Amniotic epithelial cell (primary cell): ENCODE measurements at places on chromosomes 7 and 10.

GRCh38 chr10:13315361-13315760 is 15.5 kb upstream of the PHYH start:
- no peak for DNase-seq

GRCh38 chr7:6360841-6361240 is 86.9 kb downstream of the DAGLB start:
- no peak for DNase-seq

DNA sequence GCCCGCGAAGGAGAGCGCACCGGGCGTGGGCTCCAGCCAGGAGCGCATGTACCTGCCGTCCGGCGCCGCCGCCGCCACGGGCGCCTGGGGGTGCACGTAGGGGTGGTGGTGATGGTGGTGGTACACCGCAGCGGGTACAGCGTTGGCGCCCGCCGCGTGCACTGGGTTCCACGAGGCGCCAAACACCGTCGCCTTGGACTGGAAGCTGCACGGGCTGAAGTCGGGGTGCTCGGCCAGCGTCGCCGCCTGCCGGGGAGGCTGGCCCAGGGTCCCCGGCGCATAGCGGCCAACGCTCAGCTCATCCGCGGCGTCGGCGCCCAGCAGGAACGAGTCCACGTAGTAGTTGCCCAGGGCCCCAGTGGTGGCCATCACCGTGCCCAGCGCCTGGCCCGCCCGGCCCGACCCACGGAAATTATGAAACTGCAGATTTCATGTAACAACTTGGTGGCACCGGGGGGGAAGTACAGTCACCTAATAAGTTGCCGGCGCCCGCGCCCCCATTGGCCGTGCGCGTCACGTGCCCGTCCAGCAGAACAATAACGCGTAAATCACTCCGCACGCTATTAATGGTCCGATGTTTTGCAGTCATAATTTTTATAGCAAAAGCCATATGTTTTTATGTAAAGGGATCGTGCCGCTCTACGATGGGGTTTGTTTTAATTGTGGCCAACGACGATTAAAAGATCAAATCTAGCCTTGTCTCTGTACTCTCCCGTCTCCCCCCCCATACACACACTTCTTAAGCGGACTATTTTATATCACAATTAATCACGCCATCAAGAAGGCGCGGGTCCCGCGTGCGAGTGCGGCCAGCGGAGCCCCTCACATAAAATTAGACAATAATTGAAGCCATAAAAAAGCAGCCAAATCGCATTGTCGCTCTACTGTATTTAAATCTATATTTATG is at the start of gene HOXA9:
Gene HOXA9, minus strand, starts transcription at position 449 of the 907 bp plus-strand sequence. Its CDS starts 80 bp downstream, at position 369.
- no peak for DNase-seq

DNA sequence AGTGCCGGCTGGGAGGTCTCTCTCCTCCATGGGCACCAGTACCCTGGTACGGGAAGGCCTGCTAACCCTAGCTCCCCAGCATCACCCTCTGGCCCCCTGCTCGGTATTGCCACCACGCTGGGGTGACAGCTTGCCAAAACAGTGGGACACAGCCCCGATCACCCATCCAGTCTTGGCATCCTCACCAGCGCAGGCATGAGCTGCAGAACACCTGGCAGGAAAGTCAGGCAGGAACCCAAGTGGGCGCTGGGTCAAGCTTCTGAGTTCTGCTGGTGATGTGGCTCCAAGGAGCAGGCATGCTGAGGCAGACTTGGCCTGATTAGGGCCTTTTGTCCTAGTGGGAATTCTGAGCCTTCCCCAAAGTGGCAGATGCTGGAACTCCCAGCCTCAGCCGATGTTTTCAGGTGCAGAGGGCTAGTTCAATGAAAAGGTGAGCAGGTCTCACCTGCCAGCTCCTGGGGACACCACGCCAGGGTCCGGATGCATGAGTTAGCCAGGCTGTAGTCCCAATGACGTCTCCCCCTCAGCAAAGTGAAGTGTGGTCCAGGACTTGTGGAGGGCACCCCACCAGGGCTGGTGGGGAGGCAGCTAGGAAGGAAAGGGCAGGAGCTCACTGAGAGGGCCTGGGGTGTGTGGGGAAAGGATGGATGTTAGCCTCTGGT is 8.5 kb upstream of the ZNF22 start:
- DNase-seq, result no peak

- DNase-seq, result no peak
These were observed 52.7 kb downstream of the DENND11 start for GRCh38 chr7:141649137-141649864.

DNA sequence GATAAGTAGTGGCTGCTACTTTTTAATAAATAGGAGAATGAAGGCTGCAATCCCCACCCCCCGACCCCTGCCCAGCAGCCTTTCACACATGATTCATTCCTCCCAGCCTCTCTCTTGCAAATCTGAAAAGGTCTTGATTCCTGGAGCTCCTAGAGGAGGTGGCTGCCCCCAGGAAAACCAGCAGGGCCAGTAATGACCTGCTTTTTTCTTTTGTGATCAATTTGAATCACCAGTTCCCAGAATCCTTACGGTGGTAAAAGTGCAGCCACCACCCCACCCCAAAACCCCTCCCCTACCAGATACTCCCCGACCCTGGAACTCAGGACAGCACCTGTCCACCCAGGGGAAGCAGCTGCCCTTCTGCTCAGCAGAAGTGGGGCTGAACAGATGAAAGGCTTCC is 108.9 kb downstream of the C10orf105 start:
- DNase-seq, result no peak
